Non-pigmented ciliary epithelial cell (primary cell): ENCODE measurements at places on chromosomes 7 and 10.

DNA sequence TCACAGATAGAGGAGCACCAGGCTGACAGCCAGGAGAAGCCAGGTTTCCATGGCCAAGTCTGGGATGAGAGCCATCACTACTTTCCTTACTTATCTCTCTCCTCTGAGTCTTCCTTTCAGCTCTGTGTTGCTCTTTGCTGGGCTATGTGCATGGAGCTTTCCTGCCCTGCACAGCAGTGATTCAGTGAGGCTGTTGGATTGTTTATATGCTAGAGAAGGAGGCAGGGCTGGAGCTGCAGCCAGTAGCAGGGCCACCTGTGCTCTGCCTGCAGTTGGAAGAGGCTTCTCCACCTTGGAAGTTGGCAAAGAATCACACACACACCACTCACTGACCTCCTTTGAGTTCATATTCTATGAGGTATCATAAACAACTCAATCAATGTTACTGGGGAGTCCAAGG lies at the start of gene CYP3A4:
CYP3A4 (minus strand) TSS at position 178 of the 400 bp plus-strand sequence; CDS start at position 75, 103 bp downstream.
- no peak for DNase-seq

DNA sequence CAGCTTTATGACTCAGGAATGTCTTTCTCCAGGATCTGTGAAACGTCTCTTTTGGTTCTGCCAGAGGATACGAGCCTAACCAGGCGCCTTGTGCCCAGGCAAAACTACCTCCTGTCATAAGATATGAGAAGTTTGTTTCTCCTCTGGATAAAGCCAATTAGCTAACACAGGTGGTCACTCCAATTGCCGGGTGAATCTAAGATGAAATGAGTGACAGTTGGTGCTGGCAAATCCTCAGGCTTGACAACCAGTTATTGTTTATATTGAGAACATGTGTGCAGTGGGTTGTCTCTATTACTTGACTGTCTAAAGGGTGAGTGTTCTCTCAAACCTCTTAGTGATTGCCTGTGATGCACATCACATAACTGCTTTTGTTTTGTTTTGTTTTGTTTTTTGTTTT lies 449.1 kb downstream of the XPNPEP1 start:
- no peak for DNase-seq

DNA sequence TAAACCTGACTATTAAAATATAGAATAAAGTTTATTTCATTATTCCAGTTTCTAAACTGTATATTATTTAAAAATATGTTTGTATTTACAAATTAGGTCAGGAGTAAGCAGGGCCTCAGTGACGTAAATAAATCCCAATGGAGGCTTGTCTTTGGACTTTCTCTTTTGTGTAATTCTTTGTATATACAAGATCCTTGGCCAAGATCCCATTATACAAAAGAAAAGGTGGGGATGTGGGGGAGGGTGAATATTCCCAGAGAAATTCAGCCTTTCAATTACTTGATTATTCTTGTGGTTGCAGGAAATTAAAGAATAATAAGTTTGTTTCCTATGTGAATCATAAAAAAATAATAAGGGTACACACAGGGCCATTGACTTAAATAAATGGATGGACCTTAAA lies 178.7 kb upstream of the PRPS1L1 start:
- no peak for DNase-seq

GRCh38 chr10:11193001-11193551 lies 175.4 kb downstream of the CELF2 start:
- no peak for DNase-seq

DNA sequence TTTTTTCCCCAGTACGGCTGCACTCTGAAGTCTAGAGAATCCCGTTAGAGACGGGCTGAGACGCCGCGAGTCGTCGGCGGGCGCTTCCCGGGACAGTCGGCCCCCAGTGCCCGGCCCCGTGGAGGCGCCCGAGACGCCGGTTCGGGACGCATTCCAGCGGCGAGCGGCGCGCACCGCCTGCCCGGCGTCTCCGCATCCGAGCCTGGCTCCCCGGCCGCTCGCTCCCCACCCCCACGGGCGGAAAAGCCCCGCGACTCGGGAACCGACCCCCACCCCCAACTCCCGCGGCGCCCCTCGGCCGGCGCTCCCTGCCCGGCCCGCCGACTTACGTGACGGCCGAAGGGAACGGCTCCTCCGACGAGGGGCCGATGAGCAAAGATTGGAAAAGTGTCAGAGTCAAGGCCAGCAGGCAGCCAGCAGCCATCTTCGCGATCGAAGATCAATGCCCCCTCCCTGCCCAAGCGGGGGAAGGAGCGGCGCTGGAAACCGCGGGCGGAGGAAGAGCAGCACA lies 486 bp downstream of the CACNA2D1 start:
- no peak for DNase-seq

- peak; percentile 74 for DNase-seq
These were observed 85.5 kb upstream of the SLC25A13 start for GRCh38 chr7:96407427-96407826.

DNA sequence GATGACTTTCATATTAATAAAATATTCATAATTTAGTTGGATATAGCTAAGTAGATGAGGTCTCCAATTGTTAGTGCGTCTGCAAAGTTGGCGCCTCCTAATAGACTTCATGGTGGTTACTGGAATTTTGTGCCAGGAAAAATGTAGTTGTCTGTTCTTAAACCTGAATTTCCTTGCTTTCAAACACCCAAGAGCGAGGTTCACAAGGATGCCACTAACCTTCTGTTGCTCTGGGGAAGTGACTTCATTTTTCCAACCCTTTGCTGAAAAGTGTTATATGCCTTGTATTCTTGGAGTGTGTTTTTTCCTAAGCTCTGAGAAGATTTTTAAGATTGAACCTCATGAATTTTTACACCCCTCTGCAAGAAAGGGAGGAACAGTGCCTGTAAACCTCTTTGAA lies 98.9 kb upstream of the GLCCI1 start:
- no peak for DNase-seq

- no peak for DNase-seq
These were observed 31.8 kb downstream of the DOCK1 start for GRCh38 chr10:126937026-126937425.

GRCh38 chr7:12728192-12728538 lies 40.7 kb downstream of the ARL4A start:
- DNase-seq: no peak

GRCh38 chr7:112410092-112410491 lies 40.2 kb upstream of the IFRD1 start:
- no peak for DNase-seq

DNA sequence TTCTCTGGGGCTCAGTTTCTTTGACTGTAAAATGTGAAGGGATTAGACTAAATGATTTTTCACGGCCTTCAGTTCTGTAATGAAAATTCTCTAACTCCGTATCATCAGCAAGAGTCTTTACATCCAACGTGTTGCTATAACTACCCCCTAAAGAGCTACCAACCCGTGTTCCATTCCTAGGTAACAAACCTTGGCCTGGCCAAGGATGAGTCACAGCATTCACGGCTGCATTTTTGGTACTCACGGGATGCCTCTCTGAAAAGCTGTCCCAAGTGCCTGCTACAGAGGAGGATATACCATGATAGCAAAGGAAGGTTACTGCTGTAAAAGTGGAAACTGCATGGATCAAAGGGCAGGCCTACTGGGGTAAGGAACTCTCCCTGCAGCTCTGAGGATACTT lies 5.9 kb downstream of the LRRC4 start:
- no peak for DNase-seq

- no peak for DNase-seq
These were observed 272.7 kb upstream of the MBL2 start for GRCh38 chr10:53045315-53045714.

DNA sequence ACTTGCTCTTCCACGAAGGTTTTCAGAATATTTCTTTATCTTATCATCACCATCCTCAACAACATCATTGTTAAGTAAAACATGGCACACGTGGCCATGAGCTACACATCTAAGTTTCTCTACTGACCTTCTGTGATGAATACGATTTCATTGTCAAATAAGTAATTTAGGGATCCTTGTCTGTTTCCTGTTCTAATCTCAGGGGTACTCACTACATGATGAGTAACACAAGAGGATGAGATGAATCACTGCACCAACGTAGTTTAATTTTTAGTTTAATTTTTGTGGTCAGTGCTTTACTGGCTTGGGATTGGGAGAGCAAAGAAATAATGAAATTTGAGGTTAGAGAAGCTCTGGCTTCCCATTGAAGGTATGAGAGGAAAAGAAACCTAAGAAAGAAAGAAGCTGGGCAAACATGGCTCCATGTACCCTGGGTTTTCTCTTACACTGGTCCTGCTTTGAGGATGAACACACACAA lies 461.9 kb upstream of the KLF6 start:
- DNase-seq: peak; percentile 91

DNA sequence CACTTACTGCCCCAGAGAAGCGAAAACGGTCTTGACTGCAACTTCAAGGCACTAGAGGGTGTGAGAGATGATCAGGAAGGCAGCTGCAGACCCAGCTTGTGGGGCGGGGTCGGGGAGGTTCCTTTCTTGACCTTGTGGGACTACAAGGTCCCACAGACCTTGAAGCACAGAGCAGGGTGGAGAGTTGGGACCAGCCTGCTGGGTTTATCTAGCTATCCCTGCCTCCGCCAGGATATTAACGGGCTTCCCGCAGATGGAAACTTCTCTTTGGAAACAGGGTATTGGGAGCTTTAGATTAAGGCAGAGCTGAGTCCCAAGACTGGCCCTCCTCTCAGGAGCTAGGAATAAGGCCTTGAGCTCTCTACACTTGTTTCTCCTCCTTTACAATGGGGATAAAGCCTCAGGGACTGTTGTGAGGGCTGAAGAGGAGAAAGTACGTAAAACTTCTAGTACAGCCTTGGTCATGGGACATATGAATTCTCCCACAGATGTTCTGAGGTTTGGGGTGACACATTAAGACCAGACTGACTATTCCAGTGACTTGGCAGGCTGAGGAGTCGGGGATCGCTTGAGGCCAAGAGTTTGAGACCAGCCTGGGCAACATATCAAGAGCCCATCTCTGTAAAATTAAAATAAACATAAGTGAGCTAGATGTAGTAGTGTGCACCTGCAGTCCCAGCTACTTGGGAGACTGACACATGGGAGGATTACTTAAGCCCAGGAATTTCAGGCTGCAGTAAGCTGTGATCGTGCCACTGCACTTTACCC lies 153.2 kb downstream of the CDH23 start:
- no peak for DNase-seq

DNA sequence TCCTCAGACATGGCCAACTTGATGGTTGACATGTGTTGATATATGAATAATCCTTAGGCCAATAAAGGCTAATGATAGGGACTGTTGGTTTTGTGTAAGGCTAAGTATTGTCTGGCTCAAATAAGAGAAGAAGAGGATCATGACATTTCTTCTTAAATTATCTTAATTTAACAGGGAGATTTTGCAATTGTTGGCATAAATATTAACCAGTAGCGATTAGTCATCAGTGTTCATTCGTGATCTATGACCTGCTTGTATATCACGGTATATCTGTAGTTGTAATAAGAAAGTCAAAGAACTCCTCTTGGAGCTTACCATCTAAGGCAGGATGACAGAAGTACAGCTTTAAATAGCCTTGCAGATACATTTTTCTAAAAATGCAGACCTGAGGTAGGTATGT lies 196.4 kb downstream of the CREB5 start:
- no peak for DNase-seq

DNA sequence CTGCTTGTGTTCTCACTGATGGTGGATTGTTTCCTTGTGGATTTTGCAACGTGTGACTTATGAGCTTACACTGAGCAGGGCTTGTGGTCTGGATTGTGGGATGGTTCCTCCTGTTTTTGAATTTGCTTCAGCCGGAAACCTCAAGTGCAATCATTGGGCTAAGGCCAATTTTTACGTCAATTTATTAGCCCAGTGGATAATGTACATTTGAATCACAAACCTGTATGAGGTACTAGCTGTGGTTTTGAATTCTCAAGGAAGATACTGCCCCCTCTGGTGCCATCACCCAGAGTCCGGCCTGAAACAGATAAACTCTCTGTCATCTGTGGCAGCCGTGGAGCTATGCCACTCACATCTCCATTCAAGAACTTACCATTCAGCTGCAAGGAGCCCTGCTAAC lies 7.3 kb upstream of the ZNF777 start:
- peak; percentile 5 for DNase-seq

DNA sequence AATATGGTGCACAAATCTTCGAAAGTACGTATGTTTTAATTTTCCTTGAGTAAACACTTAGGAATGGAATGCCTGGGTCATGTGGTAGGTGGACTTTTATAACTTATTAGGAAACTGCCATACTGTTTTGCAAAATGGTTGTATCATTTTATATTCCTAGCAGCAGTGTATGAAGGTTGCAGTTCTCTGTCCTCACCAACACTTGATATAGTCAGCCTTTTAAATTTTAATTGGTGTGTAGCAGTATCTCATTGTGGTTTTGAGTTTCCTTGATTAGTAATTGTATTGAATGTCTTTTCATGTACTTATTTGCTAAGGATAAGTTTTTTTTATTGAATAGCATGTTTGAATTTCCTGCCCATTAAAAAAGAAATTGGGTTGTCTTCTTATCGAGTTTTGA lies 926 bp upstream of the PCBD1 start:
- no peak for DNase-seq

DNA sequence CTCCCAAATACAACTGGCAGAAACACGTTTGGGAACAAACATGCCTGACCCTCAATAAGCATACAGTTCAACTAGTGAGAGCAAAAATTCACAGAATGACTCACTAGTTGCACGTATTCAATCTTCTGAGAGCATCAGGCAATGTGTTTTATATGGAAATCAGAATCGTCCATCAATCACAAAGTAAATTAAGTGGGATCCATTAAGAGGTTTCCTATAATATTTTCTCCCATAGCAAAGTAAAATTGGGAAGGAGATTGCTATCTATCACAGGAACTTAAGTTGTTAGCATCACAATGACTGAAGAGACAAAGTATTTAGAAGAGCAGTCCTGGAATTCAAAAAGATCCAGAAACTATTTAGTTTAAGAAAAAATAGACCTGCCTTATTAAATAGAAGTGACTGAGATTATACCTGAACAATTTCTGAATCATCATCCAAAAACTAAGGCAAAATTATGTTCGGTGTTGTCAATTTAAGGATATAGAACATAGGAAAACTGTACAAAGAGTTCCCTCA lies 28.3 kb downstream of the INHBA start:
- no peak for DNase-seq

- DNase-seq: no peak
These were observed 148.0 kb downstream of the NRCAM start for GRCh38 chr7:108308276-108308675.

GRCh38 chr10:3750854-3751253 lies 34.2 kb downstream of the KLF6 start:
- DNase-seq: no peak

- no peak for DNase-seq
These were observed 124.2 kb downstream of the ATE1 start for GRCh38 chr10:121803611-121804010.

- no peak for DNase-seq
These were observed 153.8 kb upstream of the HABP2 start for GRCh38 chr10:113399065-113399464.
